DMS 273 treated with DMSO at 0.1 percent for 48 hours (cell line): ENCODE measurements at places on chromosomes 5 and 9.

GRCh38 chr5:64654561-64654938 is 35.8 kb upstream of the SHISAL2B start:
- no peak for DNase-seq

GRCh38 chr5:154830219-154830595 is 20.2 kb downstream of the FAXDC2 start:
- DNase-seq, result no peak

DNA sequence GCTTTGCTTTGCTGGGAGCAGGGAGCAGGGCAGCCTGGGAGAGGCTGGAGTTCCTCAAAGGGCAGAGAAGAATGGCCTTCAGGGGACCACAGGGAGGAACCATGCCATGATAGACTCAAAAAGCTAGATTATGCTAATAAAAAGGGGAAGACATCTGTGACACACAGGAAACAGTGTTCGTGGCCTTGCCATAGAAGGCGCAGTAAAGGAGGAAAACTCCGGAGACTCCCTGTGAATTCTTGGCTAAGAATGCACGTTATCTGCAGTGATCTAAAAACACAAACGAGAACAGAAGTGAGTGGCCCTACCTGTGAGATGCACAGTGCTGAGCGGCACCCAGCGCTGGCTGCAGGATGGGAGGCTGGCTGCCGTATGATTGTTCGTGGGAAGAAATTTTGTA is 15.9 kb upstream of the LTC4S start:
- no peak for DNase-seq

DNA sequence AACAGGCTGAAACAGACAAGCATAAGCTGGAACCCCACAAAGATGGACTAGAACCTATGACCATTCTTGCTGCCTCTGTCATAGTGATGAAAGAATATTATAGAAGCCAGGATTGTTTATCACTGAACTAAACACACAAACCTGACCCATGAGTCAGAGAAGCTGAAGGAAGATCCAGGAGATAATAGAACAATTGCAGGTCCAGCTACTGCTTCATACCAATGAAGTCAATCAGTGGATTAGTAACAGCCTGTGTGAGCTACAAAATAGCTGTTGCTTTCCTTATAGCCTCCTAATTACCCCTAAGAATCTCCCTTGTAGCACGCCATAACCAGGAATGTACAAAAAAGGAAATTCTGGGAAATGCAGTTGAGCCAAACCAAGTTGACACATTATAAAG is 459.9 kb upstream of the ZNF462 start:
- no peak for DNase-seq

- no peak for DNase-seq
These were observed 79.5 kb downstream of the CFAP77 start for GRCh38 chr9:132489536-132489935.

DNA sequence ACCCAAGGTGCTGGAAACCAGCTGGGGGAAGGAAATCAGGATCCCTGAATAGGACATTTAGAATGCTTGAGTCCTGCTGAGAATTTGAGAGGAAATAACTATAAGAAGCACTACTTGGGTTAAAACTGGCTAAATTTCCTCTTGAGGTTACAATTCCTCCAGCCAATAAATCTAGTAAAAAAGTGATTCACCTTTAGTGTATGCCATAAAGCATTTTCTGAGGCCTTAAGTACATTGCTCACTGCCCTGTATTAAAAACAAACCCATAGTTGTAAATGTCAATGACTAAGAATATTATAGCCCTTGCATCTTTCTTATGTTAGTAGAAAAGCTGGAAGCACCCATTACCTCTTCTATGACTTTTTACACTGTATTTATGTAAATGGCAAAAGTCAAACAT is 634.7 kb upstream of the ARRDC3 start:
- no peak for DNase-seq

GRCh38 chr5:35120715-35121114 is 73.0 kb upstream of the AGXT2 start:
- DNase-seq, result no peak

GRCh38 chr9:76001459-76001858 is 111.0 kb downstream of the PCSK5 start:
- DNase-seq, result no peak

DNA sequence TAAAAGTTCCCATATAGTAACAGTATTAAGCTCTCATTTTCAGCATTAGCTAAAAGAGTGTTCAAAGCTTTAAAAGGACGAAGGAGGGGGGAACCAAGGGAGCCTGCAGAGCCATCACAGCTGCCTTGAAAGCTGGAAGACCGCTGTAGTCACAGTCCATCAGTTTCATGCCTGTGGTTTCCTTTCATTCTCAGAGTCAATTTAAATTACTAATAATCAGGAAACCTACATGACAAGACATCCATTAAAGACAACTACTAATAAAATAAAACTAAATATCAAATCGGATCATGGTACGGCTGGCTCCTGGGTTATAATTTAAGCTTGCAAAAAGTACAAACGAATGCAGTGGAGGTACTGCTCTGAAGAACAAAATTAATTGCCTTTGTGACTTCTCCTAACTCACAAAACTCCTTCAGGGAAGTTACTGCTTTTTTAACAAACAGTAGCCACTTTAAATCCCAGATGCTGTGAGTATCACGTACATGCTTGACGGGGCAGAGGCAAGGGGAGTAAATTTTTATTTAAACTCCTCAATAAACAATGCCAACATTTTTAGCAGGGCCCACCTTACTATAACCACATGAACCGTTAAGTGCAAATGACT is 213.5 kb downstream of the DENND1A start:
- no peak for DNase-seq

- DNase-seq, result no peak
These were observed 146.6 kb downstream of the SEC61B start for GRCh38 chr9:99368341-99369326.

DNA sequence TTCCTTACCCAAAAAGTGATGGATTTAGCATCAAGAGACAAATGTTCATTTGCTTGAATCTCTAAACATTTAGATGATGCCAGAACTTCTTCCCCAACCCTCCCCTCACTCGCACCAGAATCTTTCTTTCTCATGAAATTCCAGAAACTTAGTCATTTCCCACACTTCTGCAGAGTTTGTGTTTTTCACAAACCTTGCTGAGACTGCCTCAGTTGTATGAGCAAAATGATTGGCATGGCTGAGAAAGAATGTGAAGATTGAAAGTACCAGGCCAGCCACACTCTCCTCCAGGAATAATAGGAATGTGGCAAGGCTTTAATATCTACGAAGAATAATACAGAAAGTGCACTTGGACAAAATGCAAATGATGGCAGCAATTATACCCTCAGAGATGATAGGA is 428.3 kb upstream of the CDH6 start:
- no peak for DNase-seq

- DNase-seq, result no peak
These were observed 271.5 kb downstream of the ARRDC3 start for GRCh38 chr5:91111473-91112238.

DNA sequence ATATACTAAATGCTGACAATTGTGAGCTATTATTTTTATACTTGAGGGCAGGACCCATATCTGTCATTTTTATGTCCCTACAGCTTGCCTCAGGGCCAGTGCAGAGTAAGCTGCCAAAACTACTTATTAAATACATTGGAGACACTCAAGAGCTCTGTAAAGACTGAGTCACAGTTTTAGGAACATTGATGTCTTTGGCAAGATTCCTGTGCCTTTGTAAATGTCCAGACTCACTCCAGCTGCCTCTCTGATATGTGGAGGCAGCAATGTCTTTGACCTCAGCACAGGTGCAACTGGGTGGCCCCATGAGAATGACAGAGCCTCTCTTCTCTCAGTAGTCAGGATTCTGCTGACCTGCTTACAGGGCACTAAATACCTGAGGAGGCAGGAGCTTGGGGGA is 363.2 kb downstream of the OSTF1 start:
- DNase-seq, result no peak

GRCh38 chr9:3342159-3342777 is 183.5 kb downstream of the RFX3 start:
- no peak for DNase-seq
